ENCODE measurements at places on chromosomes 11 and 22. TPM values are rescaled to one million over a fixed set of nuclear protein-coding genes. Genes with fewer than 3 reads are reported as not detected.

The OSBP2 gene
- 25.5 TPM for polyA plus RNA-seq

The MRGPRF gene
- 7.5 TPM for polyA plus RNA-seq

The NTM gene
- polyA plus RNA-seq = 3.7 TPM

The NUP50 gene
- 15.3 TPM for polyA plus RNA-seq

The CNTN5 gene
- polyA plus RNA-seq = 9.6 TPM

The FAM83F gene
- polyA plus RNA-seq = 10.8 TPM
